Cerebellar cortex (tissue), 1 donor: ENCODE measurements at places on chromosomes 6 and 20.

DNA sequence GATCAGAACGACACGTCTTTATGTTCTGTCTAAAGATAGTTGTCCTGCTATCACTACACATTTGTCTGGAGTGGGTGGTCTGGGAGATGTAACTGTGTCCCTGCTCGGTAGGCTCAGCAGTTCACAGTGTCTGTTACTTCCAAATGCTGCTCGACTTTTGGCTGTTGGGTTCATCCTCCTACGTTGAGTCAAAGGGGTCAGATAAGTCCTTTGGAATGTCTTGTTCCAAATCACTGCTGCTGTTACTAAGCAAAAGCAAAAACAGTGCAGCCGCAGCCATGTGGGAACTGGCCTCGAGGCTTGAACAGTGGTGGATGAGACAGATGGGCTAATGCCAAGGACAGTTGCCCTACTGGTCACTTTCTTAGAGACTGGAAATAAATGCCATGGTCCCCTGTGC is 272.2 kb upstream of the MAP3K7 start:
- DNase-seq: no peak

GRCh38 chr20:13212750-13213149 is 8.3 kb upstream of the ISM1 start:
- no peak for DNase-seq

GRCh38 chr6:28664870-28665396 is 139.3 kb downstream of the GPX5 start:
- no peak for DNase-seq

- DNase-seq: no peak
Measured at GRCh38 chr6:150169609-150170008, 26.8 kb downstream of the PPP1R14C start.

DNA sequence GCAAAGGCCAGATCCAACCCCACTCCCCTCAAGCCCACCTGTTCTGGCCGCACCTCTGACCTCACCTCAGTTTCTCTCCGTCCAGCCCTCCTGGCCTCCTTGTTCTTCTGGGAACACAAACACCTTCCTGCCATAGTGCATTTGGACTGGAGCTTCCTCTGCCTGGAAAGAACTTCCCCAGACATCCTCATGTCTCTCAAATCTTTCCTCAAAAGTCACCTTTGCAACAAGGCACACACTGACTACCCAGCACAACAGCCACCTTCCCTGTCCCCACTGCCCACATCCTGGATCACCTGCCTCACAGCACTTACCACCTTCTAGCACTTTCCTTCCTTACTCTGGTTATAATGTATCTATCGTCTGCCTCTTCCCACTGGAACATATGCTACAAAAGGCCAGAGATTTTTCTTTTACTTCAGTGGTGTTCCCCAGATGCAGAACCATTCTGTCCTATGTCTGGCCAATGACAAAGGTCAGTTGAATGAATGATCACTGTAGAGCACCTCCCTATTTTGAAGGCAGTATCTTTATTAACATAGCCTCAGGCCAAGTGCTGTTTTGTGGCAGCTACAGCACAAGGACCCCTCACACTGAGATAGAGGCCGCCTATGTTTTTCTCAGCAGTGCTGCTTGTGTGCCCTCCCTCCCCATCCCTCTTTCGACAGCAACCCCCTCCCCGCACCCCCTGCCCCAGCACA is 4.1 kb downstream of the HLA-B start:
- DNase-seq: no peak

DNA sequence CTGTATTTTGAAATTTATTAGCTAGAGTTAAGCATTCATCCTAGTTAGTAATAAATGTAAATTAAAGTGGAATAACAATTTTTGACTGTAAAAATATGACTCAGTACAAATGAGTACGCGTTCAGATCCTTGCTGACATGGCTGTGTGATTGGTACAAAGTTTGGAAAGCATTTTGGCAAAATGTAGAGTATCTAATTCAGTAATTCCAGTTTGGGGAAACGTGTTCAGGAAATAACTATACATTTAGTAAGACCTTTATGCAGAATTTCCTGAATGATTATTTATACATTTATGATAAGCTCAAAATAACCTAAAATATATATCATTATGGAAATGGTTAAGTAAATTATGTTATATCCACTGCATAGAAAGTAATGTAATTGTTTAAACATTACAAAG is 8.0 kb downstream of the VTA1 start:
- DNase-seq: no peak

DNA sequence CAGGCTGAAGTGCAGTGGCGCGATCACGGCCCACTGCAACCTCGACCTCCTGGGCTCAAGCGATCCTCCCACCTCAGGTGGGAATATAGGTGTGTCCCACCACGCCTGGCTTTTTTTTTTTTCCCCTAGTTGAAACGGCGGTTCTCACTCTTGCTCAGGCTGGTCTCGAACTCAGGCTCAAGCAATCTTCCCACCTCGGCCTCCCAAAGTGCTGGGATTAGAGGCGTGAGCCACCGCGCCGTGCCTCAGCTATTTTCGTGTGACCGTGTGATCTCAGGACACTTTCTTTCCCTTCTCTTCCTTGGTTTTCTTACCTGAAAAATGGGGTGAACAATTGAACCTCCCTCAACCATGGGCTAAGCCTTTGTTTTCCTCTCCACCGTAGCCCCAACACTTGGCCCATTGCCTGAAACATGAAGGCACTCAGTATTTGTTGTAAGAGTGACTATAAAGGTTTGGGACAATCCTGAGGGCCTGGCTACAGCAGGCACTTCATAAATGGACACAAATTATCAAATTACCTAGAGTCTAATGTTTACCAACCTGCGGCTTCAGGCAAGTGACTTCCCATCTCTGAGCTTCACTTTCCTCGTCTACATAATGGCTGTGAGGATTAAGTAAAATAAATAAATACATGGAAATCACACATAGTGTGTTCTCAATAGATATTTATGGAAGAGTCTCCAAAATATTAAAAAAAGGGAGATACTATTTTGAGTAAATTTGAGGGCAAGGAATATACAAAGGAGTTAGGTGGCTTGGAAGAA is 31.4 kb upstream of the ID1 start:
- DNase-seq: peak; percentile 35

DNA sequence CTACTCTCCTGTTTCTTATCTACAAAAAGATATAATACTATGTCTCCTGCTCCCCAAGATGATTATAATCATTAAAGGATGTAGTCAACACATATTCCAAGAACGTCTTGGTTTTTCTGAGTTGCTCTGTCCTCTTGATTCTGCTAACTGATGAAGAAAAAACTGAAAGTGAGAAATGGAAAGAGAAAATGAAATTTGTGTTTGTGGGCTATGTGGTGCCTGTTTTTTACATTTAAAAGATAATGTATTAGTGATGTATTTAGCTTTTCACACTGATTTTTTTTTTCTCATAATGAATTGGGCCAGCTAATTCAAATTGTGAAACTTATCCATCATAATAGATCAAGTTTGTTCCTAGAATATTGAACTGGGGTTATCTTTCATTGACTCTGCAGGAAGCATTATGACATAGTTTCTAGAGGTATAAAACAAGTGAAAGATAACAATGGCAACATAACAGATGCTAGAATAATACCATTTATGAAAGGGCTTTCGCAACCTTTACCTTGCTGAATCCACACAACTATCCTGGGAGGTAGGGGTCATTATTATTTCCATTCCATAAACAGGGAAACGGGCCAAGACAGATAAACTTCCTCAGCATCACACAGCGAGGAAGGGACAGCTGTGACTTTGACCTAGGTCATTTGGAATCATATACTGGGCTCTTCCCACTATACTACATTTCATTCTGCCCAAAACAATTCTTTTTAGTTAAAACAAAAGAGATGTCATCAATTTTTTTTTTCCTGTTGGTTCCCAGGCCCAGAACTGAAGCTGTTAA is 336.7 kb downstream of the GJA1 start:
- no peak for DNase-seq
